ENCODE measurements at places on chromosomes 16 and 17. TPM values are rescaled to one million over a fixed set of nuclear protein-coding genes. Genes with fewer than 3 reads are reported as not detected.

SLC16A11 gene
- total RNA-seq: 0.39 TPM

CTCF gene
- total RNA-seq: 25.2 TPM

ARL5C gene
- not detected for total RNA-seq

RGS11 gene
- total RNA-seq: 6.6 TPM

IRF8 gene
- total RNA-seq: 12.8 TPM

EXOC3L1 gene
- total RNA-seq: 3.7 TPM

TP53TG3C gene
- total RNA-seq: not detected

CCL5 gene
- total RNA-seq: not detected

AGRP gene
- total RNA-seq: not detected

PIRT gene
- not detected for total RNA-seq

Data from cardiac muscle cell (in vitro differentiated cells and primary cell).